ENCODE measurements at places on chromosomes 1 and 21. TPM values are rescaled to one million over a fixed set of nuclear protein-coding genes. Genes with fewer than 3 reads are reported as not detected.

- DNase-seq: no peak
These were observed 95.4 kb downstream of the RNF220 start for GRCh38 chr1:44500181-44501046.

- no peak for DNase-seq
These were observed 10.6 kb downstream of the EFCAB7 start for GRCh38 chr1:63533931-63534330.

GRCh38 chr1:247401310-247402119 is 14.5 kb upstream of the NLRP3 start:
- DNase-seq: no peak

DNA sequence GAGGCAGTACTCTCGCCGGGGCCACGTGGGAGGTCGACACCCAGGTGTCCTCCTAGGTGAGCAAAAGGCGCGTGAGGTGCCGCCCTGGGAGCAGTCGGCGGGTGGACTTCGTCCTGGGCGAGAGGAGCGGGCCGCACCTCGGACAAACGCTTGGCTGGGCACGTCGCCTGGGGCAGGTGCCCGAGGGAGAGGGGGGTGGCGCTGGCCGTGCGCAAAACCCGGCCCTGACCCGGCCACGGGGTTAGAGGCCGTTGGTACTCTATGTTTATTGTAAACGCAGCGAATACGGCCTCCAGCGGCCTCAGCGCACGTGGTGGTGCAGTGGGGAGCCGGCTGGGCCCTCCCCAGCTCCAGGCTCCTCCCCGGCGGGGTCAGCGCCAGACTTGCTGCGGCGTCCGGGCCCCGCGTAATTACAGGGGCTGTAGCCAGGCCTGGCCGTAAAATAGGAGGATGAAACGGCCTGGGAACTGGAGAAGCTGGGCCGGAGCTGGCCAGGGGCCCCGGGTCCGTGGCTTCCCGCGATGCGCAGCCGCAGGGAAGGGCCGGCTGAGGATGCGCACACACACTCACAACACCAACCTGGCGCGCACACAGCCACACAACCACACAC is 1.6 kb upstream of the EFNA1 start:
- DNase-seq: no peak

CDA gene
- polyA plus RNA-seq: 6.7 TPM

KRTAP21-2 gene
- polyA plus RNA-seq: not detected

- no peak for DNase-seq
These were observed 228.8 kb downstream of the COL11A1 start for GRCh38 chr1:102879439-102879993.

- DNase-seq: no peak
These were observed 143.0 kb downstream of the CAMTA1 start for GRCh38 chr1:6928106-6928885.

DNA sequence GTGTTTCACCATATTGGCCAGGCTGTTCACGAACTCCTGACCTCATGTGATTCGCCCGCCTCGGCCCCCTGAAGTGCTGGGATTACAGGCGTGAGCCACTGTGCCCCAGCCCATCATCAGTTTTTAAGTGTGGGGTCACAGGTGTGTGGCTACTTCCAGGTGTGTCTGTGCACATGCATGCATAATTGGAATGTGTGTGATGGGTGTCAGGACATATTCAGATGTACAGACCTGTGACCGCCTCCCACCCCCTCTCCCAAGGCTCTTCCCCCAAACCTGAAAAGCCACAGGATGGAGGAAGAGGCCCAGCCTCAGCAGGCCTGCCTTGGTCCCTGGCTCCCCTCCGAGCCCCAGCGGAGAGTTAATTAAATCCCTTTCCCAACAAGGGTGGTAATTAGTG is 37.3 kb upstream of the CSF3R start:
- DNase-seq: no peak

GRCh38 chr1:224433041-224433691 is 1.4 kb downstream of the WDR26 start:
- peak; percentile 12 for DNase-seq

TNFRSF25 gene
- 12.9 TPM for polyA plus RNA-seq

- DNase-seq: no peak
These were observed 159.9 kb downstream of the ZBTB18 start for GRCh38 chr1:244210884-244211558.

DNA sequence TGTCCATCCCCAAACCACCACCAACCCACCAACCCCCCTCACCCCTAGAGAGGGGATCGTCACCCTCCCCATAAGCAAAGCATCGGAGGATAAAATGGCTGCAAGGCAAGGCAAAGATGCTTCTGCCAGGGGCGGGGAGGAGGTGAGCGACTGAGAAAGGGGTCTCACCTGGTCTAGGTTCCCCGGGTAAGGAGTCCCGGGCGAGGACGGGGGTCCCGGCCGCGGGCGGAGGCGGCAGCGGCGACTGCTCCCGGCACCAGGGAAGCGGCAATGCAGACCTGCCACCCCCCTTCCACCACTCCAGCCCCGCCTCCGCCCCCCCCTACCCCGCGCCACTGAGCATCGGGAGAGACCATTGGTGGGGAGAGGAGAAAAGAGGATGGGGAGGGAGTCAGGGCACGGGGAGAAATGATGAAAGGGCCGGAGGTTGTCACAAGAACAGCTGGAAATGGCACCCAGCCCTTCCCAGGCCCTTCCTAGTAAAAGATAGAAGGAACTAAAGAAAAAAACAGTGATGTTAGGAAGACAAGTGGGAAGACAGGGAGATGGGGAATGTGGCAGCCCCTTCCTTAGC is at the start of gene SV2A:
Gene SV2A, minus strand, starts transcription at position 274 of the 574 bp plus-strand sequence. CDS start 4,004 bp downstream, outside the sequence.
- no peak for DNase-seq

EXOSC10 gene
- 87.3 TPM for polyA plus RNA-seq

DNA sequence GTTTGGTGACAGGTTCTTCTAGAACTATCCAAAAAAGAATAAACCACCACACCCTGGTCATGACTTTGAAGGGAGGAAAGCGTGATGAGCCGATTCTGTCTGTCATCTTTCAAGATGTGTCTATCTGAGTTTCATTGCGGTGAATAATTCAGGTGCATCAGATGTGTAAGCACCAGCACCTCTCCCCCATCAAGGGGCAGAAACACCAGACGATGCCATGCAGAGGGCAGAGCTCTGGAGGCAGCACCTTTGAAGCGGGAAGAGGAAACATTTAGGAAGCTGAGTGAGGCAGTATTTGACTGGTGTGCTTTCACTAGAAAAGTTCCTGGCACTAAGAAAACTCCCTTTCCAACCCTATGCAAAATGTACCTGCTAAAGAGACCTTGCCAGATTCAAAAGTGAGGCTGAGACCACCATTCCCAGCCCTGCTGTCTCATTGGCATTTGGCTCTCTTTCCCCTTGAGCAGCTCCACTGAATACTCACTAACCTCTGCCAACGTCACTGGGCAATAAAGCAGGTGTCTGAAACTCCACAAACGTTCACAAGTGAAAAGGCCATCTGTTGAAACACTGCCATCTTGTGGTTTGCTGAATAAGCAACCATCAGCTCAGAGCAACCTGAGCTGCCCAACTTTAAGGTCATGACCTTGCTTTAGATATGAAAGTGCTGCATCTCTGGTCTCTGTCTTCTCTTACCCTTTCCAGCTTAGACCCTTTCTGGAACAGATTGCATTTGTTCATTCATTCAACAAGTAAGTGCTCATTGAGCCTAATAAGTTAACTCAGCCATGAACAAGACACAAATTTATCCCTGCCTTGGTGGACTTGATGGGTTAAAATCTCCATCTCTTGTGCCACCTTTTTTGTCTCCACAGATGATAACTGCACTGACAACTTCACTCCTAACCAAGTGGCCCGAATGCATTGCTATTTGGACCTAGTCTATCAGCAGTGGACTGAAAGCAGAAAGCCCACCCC is 228.6 kb downstream of the PAPPA2 start:
- peak; percentile 46 for DNase-seq
